GM12891 (cell line): ENCODE measurements at places on chromosomes 1 and 21.
A peak's percentile ranks its signal among the peaks of the same experiment; 100 is the strongest.

- no peak for DNase-seq
Measured at GRCh38 chr1:83086986-83087512, 911.9 kb downstream of the TTLL7 start.

GRCh38 chr1:29408831-29409605 is 172.7 kb downstream of the PTPRU start:
- no peak for DNase-seq

- DNase-seq = peak; percentile 31
Measured at GRCh38 chr1:183956559-183957188, 80.9 kb downstream of the COLGALT2 start.

GRCh38 chr1:6447016-6447817 is 18.8 kb downstream of the TNFRSF25 start:
- DNase-seq = no peak

DNA sequence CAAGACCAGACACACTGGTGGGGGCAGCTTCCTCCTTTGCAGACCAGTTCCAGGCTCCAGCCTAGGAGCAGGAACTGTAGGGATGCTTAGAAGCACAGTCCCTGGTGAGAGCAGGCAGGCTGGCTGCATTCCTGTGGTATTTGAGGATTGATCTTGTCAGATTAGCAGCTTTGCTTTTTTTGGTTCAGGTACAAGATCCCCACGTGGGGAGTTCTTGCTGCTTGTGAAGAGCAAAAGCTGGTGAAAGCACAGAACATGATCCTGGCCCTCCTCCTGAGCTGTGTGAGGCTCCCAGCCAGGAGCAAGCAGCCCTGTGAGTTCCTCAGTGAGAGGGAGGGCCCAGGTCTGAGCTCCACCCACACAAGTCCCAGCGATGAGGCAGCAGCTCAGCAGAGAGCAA is 75.3 kb upstream of the ARTN start:
- no peak for DNase-seq

DNA sequence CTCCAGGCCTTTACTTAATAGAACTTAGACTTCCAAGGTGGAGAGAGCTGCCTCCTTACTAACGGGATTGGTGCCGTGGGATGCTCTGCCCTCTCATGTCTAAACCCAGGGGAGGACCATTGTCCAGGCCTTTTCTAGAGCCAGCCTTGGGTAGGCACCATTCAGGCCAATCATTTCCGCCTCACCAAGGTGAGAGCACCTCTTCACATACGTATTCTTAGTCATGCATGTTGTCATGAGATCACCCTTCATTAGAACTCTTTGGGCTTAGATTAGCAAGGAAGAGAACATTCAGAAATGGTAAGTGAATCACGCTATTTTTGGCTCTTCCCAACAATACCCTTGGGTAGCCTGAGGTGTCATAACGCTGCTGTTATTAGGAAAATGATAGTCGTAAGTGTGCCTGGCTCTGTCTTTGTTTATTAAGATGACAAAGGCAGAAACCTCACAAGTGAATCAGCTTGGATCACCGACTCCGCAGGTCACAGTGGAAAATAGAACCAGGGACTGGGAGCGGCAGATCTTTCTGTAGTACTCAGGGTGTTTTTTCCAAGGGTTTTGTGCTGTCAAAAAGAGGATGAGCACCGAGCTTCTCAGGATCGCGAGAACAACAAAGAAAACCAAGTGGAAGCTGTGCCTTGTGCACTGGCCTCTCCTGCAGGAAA is 55.0 kb downstream of the HUNK start:
- no peak for DNase-seq

- DNase-seq = no peak
Measured at GRCh38 chr1:77228836-77229235, 9.6 kb upstream of the PIGK start.

GRCh38 chr1:168179438-168180147 is 831 bp downstream of the TIPRL start:
- DNase-seq = no peak

DNA sequence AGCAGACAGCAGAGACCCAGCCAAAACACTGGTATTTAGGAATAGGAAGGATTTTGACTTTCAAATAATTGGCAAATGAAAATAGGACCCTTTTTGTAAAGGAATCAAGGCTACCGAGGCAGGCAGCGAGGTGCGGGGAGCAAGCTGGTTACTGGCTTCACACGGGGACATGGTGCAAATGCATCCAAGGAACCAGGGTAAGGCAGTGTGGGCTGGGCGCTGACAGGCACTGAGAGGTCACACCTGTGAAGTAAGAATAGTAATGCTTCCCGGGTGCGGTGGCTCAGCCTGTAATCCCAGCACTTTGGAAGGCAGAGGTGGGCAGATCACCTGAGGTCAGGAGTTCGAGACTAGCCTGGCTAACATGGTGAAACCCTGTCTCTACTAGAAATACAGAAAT is 15.5 kb downstream of the CHAF1B start:
- no peak for DNase-seq

GRCh38 chr1:226044514-226045101 is 17.9 kb upstream of the H3-3A start:
- DNase-seq = no peak

GRCh38 chr1:180310095-180310494 is 80.0 kb downstream of the LHX4 start:
- DNase-seq = no peak

GRCh38 chr1:97920832-97921571 is at the start of gene DPYD:
TSS of gene DPYD (minus strand) at chr1:97921034. CDS start at chr1:97920922, 112 bp downstream.
- DNase-seq = peak; percentile 64

- peak; percentile 63 for DNase-seq
Measured at GRCh38 chr21:42164064-42164789, 54.7 kb upstream of the ABCG1 start.

- DNase-seq = no peak
Measured at GRCh38 chr1:233300326-233300725, 4.8 kb upstream of the PCNX2 start.

GRCh38 chr1:230626232-230626631 is 16.0 kb upstream of the COG2 start:
- DNase-seq = no peak

GRCh38 chr1:147892216-147892615 is 10.4 kb upstream of the GJA8 start:
- no peak for DNase-seq

- no peak for DNase-seq
Measured at GRCh38 chr1:238063454-238063853, 172.7 kb upstream of the ZP4 start.

DNA sequence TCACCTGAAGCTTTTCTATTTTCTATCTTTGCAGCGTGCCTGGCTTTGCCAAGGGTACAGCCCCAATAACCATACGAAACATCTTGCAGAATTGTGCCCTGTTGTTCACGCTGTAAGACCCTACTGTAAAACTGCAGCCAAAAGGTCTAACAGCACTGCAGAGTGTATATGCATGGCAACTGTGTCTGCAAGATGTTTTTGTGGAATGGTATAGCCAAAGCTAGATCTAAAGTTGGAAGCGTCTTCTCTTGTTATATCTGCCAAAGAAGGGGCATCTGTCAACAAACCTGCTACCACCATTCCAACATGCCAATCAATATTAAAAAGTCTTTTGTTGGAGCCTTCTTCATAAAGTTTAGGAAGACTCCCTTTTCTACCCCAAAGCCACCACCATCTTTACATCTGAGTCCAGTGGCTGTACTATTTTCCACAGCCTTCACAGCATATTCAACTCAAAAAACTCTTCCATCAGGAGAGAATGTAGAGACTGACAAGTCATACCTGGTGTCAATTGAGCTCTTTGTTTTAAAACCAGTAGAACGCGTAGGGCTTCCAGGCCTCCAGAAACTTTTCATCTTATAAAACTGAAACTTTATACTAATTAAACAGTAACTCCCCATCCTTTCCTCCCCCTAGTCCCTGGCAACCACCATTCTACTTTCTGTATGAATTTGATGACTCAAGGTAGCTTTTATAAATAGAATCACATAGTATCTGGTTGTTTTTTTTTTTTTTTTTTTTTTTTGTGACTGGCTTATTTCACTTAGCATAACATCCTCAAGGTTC is 40.0 kb downstream of the ZSCAN20 start:
- DNase-seq = no peak

DNA sequence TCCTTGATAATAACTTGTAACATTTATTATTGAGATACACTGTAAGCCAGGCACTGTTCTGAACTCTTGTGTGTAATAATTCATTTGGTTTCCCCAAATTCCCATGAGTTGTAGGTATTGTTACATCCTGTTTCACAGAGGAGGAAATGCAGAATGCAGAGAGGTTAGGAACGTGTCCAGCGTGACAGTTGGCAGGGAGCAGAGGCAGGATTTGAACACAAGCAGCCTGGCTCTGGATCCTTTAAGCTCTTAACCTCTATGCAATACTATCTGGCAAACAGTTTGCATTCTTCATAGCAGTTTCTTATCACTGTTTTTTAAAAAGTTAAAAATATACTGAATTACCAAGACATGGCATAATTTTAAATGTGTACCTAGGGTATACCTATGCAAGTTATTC is 30.5 kb downstream of the EEIG2 start:
- DNase-seq = no peak

- DNase-seq = no peak
Measured at GRCh38 chr1:205920159-205920558, 23.1 kb downstream of the SLC26A9 start.

GRCh38 chr1:8653878-8654277 is 163.6 kb downstream of the RERE start:
- DNase-seq = no peak

- no peak for DNase-seq
Measured at GRCh38 chr1:181863736-181864135, 197.8 kb downstream of the ZNF648 start.

GRCh38 chr1:202216691-202217090 is 23.1 kb downstream of the LGR6 start:
- no peak for DNase-seq

GRCh38 chr1:223233019-223233409 is 90.0 kb upstream of the TLR5 start:
- DNase-seq = no peak

GRCh38 chr1:64754173-64754572 is 9.3 kb downstream of the RAVER2 start:
- DNase-seq = no peak

GRCh38 chr1:83546874-83547273 is 452.1 kb downstream of the TTLL7 start:
- no peak for DNase-seq

DNA sequence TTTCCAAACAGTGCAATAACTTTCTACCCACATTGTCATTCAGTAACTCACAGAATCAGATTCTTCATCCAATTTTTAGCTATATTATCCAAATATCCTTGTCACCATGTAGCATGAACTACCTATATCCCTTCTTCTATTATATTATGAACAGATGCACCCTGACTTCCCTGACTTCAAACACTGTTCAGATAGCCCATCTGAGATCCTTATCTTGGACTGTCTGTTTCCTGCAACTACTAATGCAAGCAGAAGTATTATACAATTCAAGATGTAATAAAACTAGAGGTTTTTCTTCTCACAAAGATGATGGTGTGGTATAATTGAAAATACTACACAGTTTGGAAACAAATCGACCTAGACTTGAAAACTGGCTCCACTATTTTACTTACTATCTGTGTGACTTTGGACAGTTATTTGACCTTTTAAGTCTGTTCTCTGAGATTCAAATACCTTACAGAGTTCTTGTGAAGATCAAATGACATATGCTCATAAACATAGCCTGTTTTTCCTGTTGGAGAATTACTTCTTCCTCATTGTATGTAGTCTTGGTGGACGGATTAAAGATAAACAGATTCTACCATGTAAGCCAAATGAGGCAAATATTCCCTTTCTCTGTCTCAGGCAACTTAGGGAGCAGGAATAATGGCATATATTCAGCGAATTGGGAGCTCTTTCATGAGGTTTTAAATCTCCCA is 407.9 kb upstream of the ZRANB2 start:
- no peak for DNase-seq

- no peak for DNase-seq
Measured at GRCh38 chr1:6235296-6235677, 477 bp downstream of the ICMT start.

- no peak for DNase-seq
Measured at GRCh38 chr1:175015243-175015642, 8.0 kb downstream of the MRPS14 start.

GRCh38 chr1:89667691-89668090 is 34.8 kb downstream of the LRRC8C start:
- DNase-seq = no peak

GRCh38 chr1:171220581-171221054 is 27.7 kb upstream of the FMO1 start:
- DNase-seq = no peak

DNA sequence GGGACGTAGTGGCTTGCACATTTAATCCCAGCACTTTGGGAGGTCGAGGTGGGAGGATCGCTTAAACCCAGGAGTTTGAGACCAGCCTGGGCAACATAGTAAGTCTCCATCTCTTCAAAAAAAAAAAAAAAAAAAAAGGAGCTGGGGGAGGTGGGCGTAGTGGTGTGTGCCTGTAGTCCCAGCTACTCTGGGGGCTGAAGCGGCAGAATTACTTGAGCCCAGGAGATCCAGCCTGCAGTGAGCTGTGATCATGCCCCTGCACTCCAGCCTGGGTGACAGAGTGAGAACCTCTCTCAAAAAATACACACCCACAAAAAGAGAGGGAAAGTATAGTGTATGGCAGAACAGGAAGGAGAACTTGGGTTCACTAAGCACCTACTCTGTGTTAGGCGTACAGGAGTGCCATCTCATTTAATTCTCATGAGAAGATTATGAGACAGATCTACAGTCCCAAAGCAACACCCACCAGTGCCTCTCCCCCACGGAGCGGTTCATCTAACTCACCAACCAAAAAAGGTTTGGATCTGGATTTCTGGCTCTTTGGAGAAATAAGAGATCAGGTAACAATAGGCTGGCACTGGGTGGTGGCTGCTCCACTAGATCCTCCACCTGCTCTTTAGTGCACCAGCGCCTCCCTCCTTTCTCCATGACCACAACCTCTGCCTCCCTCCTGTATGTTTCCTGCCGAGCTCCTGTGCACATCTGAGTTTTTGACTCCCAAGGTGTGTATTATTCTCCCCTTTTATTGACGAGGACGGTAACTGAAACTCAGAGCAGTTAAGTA is 1.4 kb upstream of the TRAF5 start:
- DNase-seq = no peak

DNA sequence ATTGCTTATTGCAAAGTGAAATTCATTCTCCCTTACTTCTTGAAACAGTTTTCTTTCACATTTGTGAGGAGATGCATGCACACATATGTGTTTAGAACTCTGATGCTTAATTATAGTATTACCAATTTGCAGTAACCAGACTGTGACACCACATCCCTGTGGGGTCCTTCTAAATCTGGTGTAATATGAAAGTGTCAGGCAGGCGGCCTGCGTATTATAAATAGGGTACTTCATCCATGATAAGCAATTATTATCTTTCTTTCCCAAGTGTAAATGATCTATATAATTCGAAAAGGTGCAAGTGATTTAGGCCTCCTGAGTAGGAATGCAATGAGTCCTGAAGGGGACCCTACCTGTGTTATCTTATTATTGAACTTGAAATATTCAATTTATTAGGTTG is 876 bp downstream of the EFCAB7 start:
- no peak for DNase-seq

- no peak for DNase-seq
Measured at GRCh38 chr21:34215911-34216717, 142.7 kb downstream of the MRPS6 start.
